ENCODE measurements at places on chromosomes 2 and 18. TPM values are rescaled to one million over a fixed set of nuclear protein-coding genes. Genes with fewer than 3 reads are reported as not detected.

The PCARE gene
- not detected for total RNA-seq

The TBC1D8 gene
- total RNA-seq, result 2.1 TPM

The AQP12B gene
- not detected for total RNA-seq

The MSTN gene
- total RNA-seq, result not detected

The GAREM2 gene
- 5.2 TPM for total RNA-seq

The LHCGR gene
- not detected for total RNA-seq

The ING5 gene
- total RNA-seq, result 98.0 TPM
